ENCODE measurements at places on chromosomes 2 and 18.
A peak's percentile ranks its signal among the peaks of the same experiment; 100 is the strongest.

DNA sequence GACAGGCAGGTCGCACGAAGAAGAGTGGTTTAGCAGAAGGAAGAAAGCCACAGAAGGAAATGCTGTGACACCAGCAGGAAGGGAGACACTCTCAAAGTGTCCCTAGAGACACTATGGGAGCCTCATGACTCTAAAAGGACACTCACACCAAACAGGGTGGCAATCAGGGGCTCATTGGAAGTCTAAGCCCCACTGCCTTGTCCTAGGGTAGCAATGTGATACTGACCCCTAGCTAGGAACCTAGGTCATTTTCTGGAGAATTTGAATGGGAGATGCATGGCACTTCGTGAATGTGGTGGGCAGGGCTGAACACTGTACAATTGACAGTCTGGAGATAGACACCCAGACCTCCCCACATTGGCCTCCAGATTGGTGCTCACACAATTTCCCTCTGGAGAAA, 385.0 kb downstream of the EIPR1 start:
- DNase-seq: no peak

GRCh38 chr18:28163201-28163775, 13.6 kb downstream of the CDH2 start:
- peak; percentile 40 for DNase-seq

GRCh38 chr2:133194362-133194655, 374.0 kb downstream of the NCKAP5 start:
- DNase-seq: no peak

GRCh38 chr2:240961910-240962299, 36.5 kb upstream of the SNED1 start:
- peak; percentile 35 for DNase-seq

DNA sequence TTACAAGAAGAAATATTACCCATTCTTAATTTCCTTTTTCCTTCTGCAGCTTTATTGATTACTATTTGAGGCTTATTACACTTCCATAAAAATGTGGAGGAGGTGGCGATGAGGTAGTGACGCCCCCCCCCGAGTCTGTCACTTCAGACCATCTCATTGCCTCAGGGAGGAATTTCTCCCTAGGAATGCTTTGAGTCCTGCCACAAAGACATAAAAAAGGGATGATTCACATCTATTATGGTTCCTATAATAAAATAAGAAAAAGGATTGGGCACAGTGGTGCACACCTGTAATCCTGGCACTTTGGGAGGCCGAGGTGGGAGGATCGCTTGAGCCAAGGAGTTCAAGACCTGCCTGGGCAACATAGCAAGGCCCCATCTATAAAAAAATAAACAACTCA, 93.7 kb downstream of the AOX1 start:
- DNase-seq: no peak

DNA sequence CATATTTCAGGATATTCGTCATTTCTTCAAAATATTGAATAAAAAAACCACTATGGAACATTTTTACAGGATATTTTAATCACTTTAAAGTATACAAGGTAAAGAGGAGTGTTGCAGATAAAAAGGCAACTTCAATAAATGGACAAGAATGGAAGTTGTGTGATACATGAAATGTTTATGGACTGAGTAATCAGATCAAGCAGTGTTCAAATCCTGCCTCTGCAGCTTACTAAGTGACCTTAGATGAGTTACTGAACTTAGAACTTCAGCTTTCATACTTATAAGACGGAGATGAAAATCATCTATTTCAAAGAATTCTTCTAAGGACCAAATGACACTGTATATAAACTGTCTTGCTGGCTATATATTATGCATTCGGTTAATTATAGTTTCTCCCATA, 87.2 kb downstream of the LNPK start:
- no peak for DNase-seq

GRCh38 chr2:230267059-230267458, 41.5 kb downstream of the SP140 start:
- DNase-seq: no peak

- DNase-seq: no peak
Observed at GRCh38 chr2:231172025-231172424, 26.4 kb upstream of the ARMC9 start.

GRCh38 chr2:110735366-110735765, 3.0 kb downstream of the ACOXL start:
- no peak for DNase-seq

- no peak for DNase-seq
Observed at GRCh38 chr2:54957321-54957999, 92.8 kb downstream of the RTN4 start.

GRCh38 chr2:39377226-39377939, 59.7 kb downstream of the MAP4K3 start:
- DNase-seq: no peak

GRCh38 chr2:33083699-33084387, 137.1 kb downstream of the LTBP1 start:
- no peak for DNase-seq

GRCh38 chr18:22465859-22466457, 48.2 kb upstream of the CTAGE1 start:
- no peak for DNase-seq
